ENCODE measurements at places on chromosomes 6 and 20.
A peak's percentile ranks its signal among the peaks of the same experiment; 100 is the strongest.

DNA sequence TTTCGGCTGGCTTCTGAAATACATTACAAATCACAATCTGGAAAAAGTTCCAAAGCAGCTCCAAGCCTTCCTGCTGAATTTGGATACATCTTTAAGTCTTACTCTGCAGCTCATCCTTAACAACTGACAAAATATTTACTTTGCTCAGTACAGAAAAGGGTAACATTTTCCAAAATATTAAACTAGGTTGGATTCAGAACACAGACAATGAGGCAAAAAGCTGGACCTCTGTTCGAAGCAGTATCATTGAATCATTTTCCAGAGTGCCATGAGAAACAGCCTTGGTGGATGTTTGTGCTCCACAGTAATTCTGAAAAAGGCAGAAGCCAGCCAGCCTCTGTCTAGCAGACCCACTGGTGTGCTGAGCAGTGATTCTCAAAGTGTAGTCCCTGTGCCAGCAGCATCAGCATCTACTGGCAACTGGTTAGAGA lies 162.1 kb downstream of the AIG1 start:
- no peak for DNase-seq

- no peak for DNase-seq
These were observed 1.3 kb downstream of the MAN1A1 start for GRCh38 chr6:119348096-119348747.

DNA sequence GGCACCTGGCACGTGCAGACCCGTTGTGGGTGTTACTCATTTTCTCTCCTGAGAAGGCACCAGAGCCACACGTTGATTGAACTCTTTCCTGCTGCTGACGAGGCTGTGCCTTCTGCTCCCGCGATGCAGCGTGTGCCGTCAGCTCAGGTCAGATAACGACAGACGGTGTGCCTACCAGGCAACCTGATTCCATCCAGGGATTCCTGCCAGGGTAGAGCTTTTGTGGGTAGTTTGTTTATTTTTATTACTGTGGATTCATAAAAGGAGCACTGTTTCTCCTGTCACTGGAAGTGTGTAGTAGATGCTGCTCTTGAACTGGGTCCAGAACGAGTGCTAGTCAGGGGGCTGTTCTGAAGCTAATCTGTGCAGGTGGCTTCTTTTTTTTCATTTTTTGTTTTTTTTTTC lies 20.7 kb downstream of the PRPF6 start:
- peak; percentile 30 for DNase-seq

DNA sequence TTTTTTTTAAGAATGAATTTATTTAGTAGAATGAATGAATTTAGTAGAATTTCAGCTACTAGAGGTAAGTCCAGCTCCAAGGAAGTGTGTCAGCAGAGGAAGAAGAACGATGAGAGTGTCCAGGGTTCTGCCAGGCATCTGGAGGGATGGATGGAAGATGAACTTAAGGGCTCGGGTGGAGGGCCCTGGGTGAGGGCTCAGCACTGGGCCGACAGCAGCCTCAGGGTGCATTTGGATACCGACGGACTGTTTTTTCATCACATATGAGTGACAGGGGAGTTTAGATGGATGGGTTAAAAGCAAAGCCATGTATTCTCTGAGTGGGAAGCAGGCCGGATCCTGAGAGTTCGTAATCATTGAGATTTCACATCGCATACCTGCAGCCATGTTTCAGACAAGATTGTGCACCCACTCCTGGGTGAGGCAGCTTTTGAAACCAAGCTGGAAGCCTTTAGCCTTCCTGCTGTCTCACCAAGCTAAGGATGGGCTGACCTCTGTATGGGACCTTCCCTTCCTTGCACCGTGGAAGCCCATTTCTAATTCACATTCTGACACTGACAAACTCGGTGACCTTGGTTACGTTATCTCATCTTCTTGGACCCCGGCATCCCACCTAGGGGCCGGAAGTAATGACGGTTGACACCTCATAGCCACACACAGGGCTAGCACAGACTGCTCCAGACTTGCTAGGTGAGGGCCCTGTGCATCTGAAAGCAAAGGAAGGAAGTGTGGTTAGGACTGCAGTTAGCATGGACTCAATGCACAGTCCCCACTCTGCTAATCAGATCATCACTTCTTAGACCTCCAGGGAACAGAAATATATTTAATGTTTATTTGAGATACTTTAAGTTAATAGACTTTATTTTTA lies 228.5 kb downstream of the SLC24A3 start:
- no peak for DNase-seq

- no peak for DNase-seq
These were observed 73.5 kb downstream of the ADTRP start for GRCh38 chr6:11705069-11705468.

DNA sequence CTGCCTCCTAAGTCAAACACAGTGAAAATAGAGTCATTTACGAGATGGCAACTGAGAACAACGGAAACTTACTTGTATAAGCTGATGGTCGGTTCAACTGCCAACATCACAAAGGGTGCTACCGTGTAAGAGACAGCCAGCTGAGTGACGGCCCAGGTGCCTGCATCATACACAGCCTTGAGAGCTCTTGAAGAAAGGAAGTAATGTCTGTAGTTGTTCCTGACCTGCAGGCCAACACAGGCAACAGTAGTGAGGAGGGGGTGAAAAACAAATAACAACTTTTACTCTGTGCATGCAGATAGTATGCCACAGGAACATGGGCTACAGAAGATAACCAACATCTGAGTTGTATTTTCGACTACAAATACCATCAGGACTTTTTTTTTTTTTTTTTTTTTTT lies 102.7 kb downstream of the MBOAT1 start:
- DNase-seq: no peak

- DNase-seq: no peak
These were observed 1.6 kb upstream of the SLC17A5 start for GRCh38 chr6:73655341-73655917.

DNA sequence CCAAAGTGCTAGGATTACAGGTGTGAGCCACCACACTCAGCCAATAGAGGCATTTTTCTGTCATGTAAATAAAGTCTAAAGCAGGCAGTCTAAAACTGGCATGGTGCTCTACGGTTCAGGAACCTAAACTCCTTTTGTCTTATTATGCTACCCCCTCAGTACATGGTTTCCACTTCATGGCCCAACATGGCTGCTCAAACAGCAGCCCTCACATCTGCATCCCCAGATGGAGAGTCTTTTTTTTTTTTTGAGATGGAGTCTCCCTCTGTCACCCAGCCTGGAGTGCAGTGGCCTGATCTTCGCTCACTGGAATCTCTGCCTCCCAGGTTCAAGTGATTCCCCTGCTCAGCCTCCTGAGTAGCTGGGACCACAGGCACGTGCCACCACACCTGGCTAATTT lies 38.3 kb downstream of the SLC52A3 start:
- DNase-seq: no peak

- no peak for DNase-seq
These were observed 11.7 kb upstream of the SIRPB1 start for GRCh38 chr20:1631309-1632151.

DNA sequence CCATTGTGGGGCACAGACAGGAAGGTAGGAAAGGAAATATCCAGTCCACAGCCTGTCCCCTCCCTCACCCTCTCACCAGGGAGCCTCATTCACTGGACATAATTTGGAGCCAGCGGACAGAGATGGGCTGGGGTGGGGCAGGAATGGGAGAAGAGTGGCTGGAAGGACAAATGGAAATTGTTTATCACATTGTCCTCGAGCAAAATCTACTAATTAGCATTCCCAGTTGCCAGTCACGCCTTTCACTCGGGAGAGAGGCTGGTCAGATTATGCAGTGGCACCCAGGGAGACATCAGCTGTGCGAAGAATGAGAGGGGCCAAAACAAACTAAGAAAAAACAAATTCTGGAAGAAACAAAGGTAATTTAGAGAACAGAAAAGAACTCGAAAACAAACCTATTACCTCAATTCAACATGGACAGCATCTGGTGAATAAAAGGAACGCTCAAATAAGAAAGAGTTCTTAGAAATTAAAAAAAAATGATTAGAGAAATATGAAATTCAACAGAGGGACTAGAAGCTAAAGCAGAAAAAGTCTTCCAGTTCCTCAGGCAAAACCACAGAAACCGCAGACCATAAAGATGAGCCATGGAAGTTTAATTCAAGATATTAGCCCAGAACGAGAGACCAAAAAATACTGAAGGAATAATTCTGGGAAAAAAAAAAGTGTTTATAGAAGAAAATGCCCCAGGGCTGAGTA lies 108.5 kb upstream of the RALGAPA2 start:
- DNase-seq: no peak

DNA sequence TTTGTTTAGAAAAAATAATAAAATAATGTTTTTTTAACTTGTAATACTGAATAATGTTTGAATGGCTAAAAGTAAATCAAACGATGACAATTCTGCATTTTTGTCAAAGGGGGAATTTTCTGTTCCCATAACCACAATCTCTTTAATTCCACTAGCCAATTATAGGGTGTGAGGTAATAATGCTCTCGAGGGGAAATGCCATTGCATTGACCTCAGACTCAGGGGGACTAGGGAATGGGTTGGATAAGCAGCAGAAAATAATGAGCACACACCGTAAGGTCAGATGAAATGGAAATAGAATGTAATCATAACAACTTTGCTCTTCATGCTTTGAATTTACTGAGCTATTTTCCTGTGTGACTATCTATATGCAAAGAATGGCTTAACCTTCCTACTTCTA lies 584.7 kb downstream of the RFPL4B start:
- DNase-seq: no peak

GRCh38 chr6:4344317-4344899 lies 209.0 kb upstream of the ECI2 start:
- no peak for DNase-seq

- peak; percentile 95 for DNase-seq
These were observed 49.3 kb downstream of the RIN2 start for GRCh38 chr20:19807191-19807945.

DNA sequence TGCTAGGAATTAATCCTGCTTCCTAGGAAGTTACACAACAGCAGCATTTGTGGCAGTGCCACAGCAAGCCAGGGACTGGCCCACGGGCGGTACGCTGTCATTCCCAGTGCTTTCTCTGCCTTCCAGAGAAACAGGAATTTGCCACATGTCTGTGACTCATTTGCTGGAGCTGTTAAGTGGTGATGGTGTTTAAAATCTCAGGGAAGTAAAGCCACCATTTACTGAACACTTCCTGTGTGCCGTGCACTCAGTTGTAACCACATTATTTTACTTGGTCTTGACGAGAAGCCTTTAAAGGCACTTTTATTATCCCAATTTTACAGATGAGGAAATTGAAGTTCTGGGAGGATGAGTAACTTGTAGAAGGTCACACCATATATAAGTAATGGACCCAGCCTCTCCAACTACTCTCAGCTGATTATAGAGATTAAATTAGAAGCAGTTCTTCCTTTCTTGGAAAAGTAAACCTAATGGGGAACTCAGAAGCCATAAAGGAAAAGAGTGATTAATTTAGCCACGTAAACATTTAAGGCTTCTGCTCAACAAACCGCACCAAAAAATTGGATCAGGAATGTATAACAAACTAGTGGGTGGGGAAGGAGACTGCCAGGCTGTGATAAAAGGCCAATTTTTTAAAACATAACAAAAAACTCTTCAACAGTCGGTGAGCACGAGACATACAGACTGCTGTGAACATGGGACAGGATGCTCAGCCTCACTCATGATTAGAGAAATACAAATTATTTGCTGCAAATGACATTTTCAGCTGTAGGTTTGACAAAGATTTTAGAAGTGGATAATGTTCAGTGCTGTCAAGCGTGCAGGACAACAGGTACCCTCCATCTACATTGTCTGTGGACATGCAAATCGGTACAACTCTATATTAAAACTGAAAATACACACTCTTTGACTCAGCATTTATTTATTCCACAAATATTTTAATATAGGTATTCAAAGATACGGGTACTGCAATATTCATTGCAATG lies 311.2 kb downstream of the NRN1 start:
- no peak for DNase-seq

- DNase-seq: peak; percentile 72
These were observed 398 bp downstream of the ZBTB2 start for GRCh38 chr6:151390851-151391470.

DNA sequence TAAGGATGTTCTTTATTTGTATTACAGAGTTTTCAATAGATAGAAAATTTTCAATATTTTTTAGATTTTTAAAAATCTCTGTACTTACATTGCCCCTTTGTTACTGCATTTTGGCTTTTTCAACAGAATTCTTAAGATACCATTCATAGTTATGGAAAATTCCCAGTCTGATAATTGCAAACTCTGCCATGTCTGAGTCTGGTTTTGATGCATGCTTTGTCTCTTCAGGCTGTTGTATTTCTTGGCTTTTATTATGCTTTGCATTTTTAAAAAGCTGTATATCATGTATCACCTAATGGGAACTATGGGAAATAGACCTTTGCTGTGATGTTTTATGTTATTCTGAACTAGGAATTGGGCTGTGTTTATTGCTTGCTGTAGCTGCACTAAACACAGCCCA lies 898.9 kb upstream of the ADGRB3 start:
- DNase-seq: no peak

DNA sequence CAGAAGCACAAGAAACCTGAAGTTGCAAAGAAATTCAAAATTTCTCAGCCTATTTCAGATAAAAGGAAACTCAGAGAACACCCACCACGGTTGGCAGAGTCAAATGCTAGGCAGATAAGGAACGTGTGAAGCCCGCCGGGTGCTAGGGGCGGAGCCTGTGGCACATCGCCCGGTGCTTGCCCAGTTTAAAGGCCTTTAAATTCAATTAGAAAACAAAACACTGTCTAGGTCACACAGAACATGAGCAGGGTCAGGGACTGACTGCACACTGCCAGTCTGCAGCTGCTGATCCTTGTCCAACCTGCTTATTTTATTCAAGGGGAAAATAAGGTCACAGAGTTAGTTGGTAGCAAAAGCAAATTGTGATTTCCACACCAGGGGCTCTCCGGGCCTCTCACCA lies 75.8 kb downstream of the PSMG4 start:
- peak; percentile 64 for DNase-seq

Measured in NCI-H1105 (cell line).